ENCODE measurements at places on chromosomes 5 and 9.

- DNase-seq, result no peak
Measured at GRCh38 chr5:101915554-101915953, 380.5 kb downstream of the SLCO4C1 start.

DNA sequence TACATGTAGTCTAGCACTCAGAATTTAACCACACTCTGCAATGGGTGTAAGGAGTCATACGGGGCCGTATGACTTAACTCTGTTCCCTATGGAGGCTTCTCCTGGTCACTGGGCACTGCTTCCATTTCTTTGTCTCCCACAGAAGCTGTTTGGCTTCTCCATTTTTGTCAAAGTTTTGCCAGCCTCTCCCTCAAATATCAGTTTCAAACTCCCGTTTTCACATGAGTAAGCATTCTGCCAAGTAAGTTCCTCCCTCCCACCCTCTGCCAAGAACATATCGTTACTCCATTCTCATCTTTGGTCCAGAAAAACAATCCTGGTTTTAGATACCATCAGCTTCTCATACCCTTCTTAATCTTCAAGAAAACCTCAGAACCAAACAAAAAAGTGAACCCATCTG, 6.1 kb downstream of the AFAP1L1 start:
- DNase-seq, result no peak

GRCh38 chr9:78383130-78383529, 86.2 kb downstream of the PSAT1 start:
- no peak for DNase-seq

DNA sequence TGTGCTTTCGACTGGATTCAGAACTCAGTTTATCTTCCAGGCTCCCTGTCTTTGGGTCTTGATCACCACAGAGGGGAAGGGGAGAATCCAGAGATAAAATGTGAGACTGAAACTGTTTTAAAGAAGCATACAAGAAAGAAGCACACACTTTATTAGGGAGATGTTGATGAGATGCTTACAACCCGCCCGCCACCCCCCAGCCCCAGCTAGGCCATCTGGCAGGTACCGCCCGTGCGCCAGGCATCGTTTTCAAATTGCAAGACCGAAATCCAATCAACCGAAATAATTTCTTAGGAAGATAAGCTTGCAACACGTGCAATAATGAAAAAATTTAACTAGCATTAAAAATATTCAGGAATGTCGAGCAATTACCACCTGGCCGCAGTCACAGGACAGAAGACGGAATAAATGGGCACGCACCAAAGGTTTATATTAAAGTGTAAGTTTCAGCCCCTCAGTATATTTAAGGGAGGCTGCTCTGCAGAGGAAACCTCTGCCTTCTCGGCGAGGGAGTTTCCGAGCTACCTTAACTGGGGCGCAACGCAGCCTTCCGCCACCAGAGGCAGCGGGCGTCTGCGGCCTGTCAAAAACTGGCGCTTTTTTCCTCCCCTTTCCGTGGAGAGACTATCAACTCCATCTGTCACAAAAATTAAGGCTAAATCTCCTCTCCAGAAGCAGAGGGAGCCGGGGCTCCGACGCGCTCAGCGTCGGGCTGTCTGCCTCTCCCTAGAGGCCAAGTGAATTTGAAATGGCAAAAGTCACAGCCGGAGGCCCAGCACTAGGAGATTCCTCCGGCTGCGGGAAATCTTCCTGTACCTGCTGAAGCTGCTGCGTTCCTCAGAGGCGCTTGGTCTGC, 996 bp upstream of the GAS1 start:
- DNase-seq, result peak; percentile 70

GRCh38 chr9:30015073-30015472, 2369.4 kb upstream of the ACO1 start:
- no peak for DNase-seq
